ENCODE measurements at places on chromosomes 6 and 20.

DNA sequence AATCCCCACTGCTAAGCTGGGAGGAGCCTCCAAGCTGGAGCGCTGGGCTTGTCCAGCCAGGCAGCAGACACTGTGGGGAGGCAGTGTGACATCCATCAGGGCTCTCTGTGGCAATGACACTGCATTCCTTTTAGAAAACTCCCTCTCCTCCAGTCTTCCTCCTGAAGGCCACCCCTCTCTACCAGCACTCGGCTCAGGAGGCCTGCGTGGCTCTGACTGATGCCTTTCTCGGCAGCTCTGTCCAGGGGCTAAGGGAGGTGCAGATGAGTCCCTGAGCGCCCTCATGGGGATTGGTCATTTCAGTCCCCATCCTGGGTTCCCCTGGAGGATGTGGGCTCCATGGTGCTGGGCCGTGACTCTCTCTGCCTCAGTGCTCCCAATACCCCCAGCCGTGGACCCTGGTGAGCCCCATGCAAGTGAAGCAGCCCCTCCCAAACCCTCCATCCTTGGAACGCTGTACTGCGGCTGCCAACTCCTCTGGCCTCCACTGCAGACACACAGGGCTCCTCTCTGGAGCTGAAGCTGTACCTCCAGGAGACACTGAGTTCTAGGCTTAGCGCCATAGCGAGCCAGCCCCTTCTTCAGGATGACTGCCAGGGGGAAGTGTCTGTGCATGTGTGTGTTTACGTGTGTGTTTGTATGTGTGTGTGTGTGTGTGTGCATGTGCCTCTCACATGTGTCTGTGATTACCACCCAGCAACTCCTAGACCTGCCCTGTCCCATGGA, 209.6 kb downstream of the ERMARD start:
- H3K36me3 ChIP-seq: no peaks in the 10 kb centered on the region
- H3K27ac ChIP-seq: no peak overlapping the region
- H3K27me3 ChIP-seq: no peaks in the 10 kb centered on the region
- H3K4me3 ChIP-seq: no peak overlapping the region
- no peak for DNase-seq

- H3K27ac ChIP-seq: no peak overlapping the region
- H3K27me3 ChIP-seq: no peaks in the 10 kb centered on the region
- no peaks in the 10 kb centered on the region for H3K36me3 ChIP-seq
- no peak overlapping the region for H3K4me3 ChIP-seq
- H3K4me1 ChIP-seq: no peaks in the 10 kb centered on the region
Observed at GRCh38 chr20:57964011-57964862, 254.4 kb upstream of the PMEPA1 start.

DNA sequence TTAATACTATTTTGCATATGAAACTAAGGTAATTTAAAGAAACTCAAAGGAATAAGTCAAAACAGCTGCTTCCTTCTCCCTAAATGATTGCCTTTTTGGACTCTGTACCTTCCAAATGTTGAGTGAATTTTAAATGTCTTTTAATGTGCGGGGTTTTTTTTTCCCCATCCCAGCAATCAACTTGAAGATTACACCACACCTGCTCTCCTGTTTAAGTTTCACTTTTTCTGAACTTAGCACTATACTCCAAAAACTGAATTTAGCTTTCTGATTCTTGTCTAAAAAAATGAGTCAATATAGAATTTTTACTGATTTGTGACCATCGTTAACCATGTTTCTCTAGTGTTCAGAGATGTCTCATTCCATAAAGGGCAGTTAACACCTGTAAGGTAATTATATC, 220.8 kb upstream of the THEMIS start:
- H3K36me3 ChIP-seq: no peaks in the 10 kb centered on the region
- H3K27ac ChIP-seq: no peak overlapping the region
- DNase-seq: no peak
- no peaks in the 10 kb centered on the region for H3K27me3 ChIP-seq
- H3K4me1 ChIP-seq: no peaks in the 10 kb centered on the region

DNA sequence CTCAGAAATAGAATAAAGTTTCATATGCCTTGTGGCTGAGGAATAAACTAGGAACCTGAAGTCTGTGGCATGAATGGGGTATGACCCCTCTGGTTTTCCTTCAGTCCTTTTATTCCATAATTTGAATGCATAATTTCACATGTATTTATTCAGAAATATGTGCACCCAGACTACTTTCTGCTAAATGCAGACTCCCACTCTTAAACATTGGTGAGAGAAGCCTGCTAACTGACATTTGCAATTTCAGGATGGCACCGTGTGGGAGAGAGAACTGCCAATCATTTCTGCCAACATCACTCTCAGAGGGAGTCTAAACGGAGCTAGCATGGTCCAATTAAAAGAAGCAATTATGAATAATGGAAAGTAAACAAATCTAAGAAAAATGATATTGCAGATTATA, 141.3 kb downstream of the ADGRB3 start:
- H3K36me3 ChIP-seq: no peaks in the 10 kb centered on the region
- H3K4me3 ChIP-seq: no peak overlapping the region
- H3K27me3 ChIP-seq: no peaks in the 10 kb centered on the region
- no peak overlapping the region for H3K27ac ChIP-seq

GRCh38 chr20:63318391-63319163, 25.6 kb downstream of the COL20A1 start:
- H3K36me3 ChIP-seq: no peaks in the 10 kb centered on the region
- no peaks in the 10 kb centered on the region for H3K4me1 ChIP-seq
- no peak overlapping the region for H3K27ac ChIP-seq
- no peak for DNase-seq
- H3K27me3 ChIP-seq: no peaks in the 10 kb centered on the region

DNA sequence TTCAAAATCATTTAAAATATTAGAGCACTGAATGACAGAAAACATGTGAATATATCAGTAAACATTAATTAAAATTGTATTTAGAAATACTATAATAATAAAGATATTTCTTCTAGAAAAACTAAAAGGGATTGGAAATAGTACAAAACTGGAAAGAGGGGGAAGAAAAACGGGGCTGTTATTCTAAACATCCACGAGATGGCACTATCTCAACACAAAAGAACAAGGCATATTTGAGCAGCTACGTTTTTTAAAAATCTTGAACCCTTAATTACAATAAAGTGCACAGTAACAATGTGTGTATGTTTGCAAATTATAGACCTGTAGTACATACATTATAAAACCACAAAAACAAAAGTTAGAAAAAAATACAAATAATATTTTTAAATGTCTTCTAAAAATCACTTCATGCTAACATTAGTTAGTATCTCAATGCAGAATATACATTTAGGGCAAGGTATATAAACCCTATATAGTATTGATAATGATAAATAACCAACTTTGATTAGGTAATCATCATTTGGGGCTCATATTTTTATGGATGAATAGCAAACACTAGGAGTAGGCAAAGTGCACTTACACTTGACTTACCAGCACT, 42.5 kb upstream of the PNISR start:
- DNase-seq: no peak
- no peak overlapping the region for H3K4me3 ChIP-seq
- no peaks in the 10 kb centered on the region for H3K36me3 ChIP-seq
- H3K27me3 ChIP-seq: no peaks in the 10 kb centered on the region

DNA sequence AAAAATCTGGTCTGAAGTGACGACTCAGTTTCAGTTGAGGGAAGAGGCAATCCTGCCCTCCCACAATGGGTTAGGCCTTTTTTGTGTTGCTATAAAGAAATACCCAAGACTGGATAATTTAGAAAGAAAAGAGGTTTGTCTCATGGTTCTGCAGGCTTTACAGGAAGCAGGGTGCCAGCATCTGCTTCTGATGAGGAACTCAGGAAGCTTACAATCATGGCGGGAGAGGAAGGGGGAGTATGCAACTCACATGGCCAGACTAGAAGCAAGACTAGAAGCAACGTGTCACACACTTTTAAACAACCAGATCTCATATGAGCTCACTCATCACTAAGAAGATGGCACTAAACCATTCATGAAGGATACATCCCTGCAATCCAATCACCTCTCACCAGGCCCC, 529.3 kb downstream of the KIF16B start:
- no peak overlapping the region for H3K27ac ChIP-seq
- DNase-seq: no peak
- no peaks in the 10 kb centered on the region for H3K36me3 ChIP-seq
- no peaks in the 10 kb centered on the region for H3K27me3 ChIP-seq
- no peaks in the 10 kb centered on the region for H3K4me1 ChIP-seq

DNA sequence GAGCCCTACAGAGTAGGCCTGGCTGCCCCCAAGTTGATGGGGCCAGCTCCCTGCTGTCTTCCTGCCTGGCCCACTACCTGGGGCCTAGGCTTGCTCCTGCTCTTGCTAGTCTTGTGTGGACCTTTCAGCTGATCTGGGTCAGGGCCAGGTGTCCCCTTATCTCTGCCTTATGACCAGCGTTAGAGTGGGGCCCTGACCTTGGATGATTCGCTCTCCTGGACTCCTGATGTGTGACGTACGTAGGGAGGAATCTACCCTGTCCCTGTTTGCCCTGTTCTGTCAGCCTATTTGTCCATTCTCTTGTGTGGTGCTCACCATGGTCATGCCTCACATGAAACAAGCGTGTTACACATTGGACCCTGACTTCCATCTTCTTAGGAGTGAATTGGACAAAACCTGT, 571.8 kb downstream of the QKI start:
- no peaks in the 10 kb centered on the region for H3K36me3 ChIP-seq
- H3K27me3 ChIP-seq: no peaks in the 10 kb centered on the region
- DNase-seq: no peak
- H3K27ac ChIP-seq: no peak overlapping the region
- H3K4me1 ChIP-seq: no peaks in the 10 kb centered on the region

DNA sequence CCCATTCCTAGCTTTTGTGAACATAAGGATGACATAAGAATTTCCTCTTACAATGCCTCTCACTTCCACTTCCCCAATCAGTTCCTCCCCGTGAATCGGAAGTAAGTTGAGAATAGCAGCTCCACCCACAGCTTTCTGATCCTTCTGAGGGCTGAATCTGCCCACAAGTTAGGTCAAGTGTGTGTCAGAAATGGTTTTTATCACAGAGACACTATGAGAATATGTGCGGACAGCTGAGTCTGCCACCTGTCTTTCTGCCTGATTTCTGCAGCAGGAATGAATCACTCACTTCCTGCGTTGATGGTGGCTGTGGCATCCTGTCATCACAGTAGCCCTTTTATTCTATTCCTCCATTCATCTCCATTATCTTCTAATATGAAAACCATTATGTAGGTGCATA, 70.2 kb downstream of the RIN2 start:
- H3K4me3 ChIP-seq: no peak overlapping the region
- H3K27ac ChIP-seq: no peak overlapping the region
- no peaks in the 10 kb centered on the region for H3K36me3 ChIP-seq
- H3K27me3 ChIP-seq: no peaks in the 10 kb centered on the region
- no peaks in the 10 kb centered on the region for H3K4me1 ChIP-seq
- DNase-seq: peak; percentile 46

DNA sequence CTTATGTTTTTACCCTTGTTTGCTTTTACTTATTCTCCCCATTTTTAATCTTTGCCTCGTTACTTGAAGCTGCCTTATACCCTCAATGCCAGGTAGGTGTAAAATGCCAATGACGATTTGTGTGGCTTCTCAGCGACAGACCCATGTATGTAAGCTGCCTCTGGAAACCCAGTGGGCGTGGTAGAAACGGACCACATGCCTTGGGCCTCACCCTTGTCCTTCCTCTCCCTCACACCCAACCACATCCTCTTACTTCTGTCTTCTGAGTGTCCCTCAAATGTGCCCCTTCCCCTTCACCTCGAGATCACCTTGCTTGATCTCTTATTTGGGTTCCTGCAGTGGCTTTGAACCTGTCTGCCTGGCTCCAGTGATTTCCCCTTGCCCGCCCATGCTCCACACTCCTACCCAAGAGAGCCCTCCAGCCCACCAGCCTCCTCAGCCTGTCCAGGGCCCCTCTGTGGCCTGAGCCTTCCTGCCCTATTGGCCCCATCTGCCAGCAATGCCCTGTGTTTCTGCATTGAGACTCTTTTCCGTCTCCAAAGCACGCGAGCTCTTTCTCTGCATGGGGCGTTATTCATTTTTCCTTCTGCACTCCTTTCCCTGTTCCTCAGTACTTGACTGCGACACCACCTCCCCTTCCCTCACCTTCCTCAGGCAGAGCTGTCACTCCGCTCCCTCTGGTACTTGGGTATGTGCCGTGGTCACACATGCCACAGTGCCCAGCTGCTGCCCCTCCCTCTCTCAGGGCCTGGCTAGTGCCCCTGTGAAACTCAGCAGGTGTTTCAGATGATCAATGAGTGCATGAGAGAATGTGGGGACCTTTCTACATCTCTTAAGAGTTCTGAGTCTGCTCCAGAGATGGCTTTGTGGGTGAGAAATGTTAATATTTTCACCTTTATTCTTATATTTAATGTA, 115.4 kb downstream of the SLX4IP start:
- no peaks in the 10 kb centered on the region for H3K27me3 ChIP-seq
- no peaks in the 10 kb centered on the region for H3K4me1 ChIP-seq
- DNase-seq: no peak

GRCh38 chr6:15578716-15579391, 84.0 kb downstream of the DTNBP1 start:
- no peaks in the 10 kb centered on the region for H3K27me3 ChIP-seq
- H3K36me3 ChIP-seq: no peaks in the 10 kb centered on the region
- no peak overlapping the region for H3K4me3 ChIP-seq
- H3K4me1 ChIP-seq: no peaks in the 10 kb centered on the region

DNA sequence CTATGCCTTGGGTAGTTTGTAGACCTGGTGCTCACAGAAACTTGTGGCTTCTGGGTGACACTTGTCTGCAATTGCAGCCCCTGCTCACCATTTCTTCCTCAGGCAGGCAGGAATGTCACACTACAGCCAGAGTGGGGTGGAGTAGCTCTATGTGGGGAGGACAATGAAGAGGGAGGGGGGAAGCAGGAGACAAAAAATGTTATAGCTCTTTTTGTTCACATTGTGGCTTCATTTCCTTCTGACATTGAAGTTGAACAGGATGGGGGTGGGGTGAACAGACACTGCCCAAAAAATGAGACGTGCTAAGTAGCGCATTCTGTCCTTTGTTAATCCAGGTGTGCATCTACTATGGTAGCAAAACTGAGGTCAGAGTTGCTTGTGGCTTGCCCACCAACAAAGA, at the start of gene THEMIS:
Gene THEMIS (minus strand): TSS at position 124 of the 400 bp plus-strand sequence. CDS start 126 bp downstream, outside the sequence.
- DNase-seq: peak; percentile 32
- no peaks in the 10 kb centered on the region for H3K27me3 ChIP-seq
- no peaks in the 10 kb centered on the region for H3K4me1 ChIP-seq
- peak within 1 kb of the TSS; percentile 70 for H3K27ac ChIP-seq
- peak within 1 kb of the TSS; percentile 15 for H3K4me3 ChIP-seq
- no peaks in the 10 kb centered on the region for H3K36me3 ChIP-seq

GRCh38 chr6:48183178-48183577, 72.2 kb upstream of the PTCHD4 start:
- no peak overlapping the region for H3K4me3 ChIP-seq
- H3K4me1 ChIP-seq: no peaks in the 10 kb centered on the region
- H3K27ac ChIP-seq: no peak overlapping the region
- no peaks in the 10 kb centered on the region for H3K36me3 ChIP-seq
- DNase-seq: no peak
